ENCODE measurements at places on chromosomes 12 and 14.

DNA sequence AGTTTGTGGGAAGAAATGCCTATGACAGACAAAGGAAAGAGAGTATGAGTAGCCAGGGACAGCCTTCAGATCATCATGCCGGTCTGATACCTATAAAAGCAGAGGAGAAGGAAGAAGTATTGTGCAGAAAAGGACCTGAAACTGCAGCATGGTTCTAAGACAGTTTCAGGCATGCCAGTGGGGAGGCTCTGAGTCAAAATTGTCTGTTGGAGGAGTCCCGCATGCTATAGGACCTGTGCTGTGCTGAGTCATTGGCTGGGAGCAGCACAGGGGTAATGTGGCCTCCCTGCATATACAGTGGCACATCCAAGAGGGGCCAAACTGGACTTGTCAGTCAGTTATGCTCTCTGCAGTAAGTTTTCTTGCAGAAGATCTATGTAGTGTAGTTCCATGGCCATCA lies 40.7 kb downstream of the NEUROD4 start:
- no peak for DNase-seq

DNA sequence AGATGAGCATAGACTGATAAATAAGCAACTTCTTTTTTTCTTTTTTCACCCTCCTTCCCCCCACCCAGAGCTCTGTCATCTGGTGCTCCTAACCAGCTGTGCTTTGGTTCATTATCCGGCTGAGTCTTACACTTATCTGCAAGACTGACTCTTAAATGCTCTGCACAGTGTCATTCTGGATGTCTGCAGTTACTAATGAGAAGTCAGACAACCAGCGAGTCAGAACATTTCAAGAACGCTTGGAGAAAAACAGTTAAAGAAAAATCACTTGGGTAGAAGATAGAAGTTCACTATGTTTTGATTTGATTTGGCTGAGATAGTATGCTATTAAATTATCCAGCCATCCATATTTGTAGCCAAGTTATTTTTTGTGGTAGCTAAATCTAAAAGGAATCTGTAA lies 328.9 kb upstream of the PRICKLE1 start:
- DNase-seq: no peak

DNA sequence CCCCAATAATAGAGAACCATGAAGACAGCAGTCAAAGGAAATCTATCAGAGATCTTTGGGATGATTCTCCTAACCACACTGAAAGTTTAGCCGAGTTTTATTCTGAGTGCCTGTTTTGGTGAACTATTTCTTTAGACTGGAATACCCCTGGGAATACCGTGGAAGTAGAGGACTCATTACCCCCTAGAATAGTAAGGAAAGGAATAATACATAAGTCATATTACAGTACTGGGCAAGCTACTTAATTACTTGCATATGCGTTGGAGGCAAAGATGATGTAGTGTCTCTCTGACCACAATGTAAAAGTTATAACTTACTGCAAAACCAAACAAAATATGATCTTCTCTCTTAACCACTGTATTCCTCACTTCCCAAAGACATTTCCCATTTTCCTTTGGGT lies 25.5 kb downstream of the ZC2HC1C start:
- no peak for DNase-seq

DNA sequence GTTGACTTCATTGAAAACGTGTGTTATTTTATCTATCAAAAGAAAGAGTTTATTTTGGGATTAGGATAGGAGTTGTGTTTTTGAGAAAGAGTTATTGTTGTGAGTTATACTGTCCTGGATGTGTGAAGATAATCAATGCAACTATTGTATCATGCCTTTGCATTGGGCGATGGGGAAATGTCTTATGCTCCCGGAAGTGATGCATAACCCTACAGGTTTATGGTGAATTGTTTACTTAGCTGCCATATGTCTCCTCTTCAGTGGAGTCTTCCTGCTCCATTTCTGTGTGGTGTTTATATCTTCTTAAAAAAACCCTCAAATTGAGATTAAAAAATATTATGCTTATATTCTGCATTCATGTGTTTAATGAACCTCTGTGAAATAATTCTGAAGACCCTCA lies 6.5 kb downstream of the PDE3A start:
- no peak for DNase-seq

GRCh38 chr12:8493084-8493483 lies 20.2 kb upstream of the CLEC4D start:
- no peak for DNase-seq

DNA sequence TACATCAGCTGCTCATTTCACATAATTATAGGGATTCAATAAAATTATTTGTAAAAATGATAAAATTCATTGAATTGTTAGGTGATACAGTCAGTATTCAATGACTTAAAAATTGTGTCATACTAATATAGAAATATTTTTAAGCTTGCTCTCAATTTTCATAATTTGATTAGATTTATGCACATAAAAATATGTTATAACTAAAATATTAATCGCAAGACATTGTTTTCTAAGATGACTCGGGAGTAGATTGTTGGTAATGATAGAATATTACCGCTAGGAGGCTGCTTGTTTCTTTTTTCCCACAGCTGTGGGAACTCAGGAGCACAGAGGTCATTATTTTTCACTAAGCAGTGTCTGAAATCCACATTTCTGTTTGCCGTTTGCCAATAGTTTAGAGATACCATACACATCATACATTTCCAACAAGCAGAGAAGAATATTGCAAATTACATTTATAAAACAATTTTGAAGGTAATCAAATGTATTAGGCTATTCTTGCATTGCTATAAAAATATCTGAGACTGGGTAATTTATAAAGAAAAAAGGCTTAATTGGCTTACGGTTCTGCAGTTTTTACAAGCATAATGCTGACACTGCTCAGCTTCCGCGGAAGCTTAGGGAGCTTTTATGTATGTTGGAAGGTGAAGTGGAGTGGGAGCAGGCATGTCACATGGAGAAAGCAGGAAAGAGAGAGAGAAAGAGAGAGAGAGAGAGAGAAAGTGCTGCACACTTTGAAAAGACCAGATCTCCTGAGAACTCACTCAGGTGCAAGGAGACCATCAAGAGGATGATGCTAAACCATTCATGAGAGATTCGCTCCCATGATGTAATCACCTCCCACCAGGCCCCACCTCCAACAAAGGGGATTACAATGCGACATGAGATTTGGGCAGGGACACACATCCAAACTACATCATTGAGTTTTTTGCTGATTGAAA lies 9.2 kb downstream of the CD69 start:
- DNase-seq: no peak

DNA sequence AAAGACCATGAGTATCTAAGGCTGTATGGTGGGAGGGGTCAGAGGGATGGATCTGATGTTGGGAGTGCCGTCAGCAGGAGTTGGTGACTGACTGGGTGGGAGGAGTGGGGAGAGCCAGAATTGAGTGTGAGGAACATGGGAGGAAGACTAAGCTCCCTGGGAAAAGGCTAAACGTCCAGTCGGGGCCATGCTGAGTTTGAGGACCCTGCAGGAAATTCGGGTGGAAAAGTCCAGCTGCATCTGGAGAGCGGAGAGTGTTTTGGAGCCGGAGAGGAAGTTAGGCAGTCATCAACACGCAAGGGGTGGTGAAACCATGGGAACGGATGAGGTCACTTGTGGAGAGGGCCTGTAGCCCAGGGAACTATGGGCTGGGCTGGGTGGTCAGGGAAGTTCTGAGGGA lies 60.9 kb downstream of the ELK3 start:
- no peak for DNase-seq

GRCh38 chr12:13210236-13211190 lies 14.0 kb downstream of the EMP1 start:
- DNase-seq: no peak
